Activated CD8-positive, alpha-beta T cell treated with anti-CD3 and anti-CD28 coated beads, Interleukin-2, amount 10 ng/mL, durations not matched to agents 7 days and 5 days (primary cell): ENCODE measurements at places on chromosomes 6 and 20.

DNA sequence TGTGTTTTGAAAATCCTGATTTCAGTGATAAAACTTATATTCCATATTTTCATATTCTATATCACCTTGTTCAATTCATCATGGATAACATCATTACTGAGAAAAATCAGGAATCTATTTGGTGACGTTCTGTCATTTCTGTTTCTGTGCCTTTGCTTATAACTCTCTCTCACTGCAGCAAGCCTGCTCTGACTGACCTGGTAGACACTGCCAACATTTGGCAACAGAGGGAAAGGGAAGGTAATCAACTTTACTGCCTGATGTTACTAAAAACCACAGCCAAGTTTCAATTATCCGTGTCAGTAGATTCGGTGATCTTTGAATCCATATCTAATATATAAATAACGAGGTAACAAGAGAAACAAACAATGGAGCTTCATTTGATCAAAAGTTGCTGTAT is 501.9 kb downstream of the LMBRD1 start:
- H3K27ac ChIP-seq: no peak overlapping the region
- no peaks in the 10 kb centered on the region for H3K27me3 ChIP-seq
- H3K4me3 ChIP-seq: no peak overlapping the region
- H3K36me3 ChIP-seq: no peaks in the 10 kb centered on the region

DNA sequence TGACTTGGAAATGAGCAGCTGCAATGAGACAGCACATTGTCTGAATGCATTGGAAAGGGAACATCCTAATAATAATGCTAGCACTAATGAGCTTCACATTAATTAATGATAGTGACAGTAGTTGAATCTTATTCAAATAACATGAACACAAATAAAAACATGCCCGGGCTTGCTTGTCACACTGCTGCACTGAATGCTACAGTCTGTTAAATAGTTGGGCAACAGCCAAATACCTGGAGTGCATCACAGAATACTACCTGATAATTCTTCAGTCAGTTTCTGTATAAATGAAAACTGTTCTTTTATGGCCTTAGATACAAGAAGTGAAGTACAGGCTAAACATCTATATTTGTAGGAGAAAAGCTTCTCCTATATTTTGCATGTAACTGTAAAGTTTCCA is 458.7 kb downstream of the RNF144B start:
- no peak overlapping the region for H3K27ac ChIP-seq
- no peak overlapping the region for H3K4me3 ChIP-seq
- no peaks in the 10 kb centered on the region for H3K4me1 ChIP-seq
- no peak for DNase-seq

DNA sequence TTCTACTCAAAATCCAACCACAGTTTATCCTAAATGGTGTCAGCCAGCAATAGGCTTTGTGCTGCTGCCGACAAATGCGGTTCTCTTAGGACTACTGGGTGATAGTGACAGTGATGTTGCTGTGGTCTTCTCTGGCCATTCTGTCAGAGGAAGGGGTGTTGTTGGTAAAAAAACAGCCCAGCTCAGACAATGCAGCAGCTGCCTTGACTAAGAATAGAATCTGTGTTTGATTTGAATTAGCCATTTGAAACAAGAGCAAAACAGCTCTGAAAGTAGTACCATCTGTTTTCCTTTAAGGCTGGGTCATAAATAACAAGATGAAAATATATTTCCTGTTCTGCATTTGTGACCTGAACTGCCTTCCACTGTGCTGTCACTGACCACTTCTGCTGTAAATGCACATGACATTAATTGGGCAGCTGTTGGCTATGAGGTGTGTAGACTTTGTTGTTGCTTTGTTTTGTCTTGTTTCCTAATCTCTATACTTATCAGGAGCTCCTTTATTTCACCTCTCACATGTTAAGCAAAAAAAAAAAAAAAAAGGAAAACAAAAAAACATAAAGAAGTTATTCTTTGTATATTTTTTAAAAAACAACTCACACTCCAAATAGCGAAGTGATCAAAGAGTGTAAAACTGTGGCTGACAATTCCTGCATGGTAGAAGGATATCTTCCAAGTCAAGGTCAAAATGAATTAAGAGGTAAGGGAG is 497.8 kb upstream of the ARID1B start:
- no peak overlapping the region for H3K4me3 ChIP-seq
- no peak for DNase-seq
- no peaks in the 10 kb centered on the region for H3K4me1 ChIP-seq
- H3K36me3 ChIP-seq: no peaks in the 10 kb centered on the region
- no peak overlapping the region for H3K27ac ChIP-seq
- peaks cover 3% of the 10 kb centered on the region for H3K27me3 ChIP-seq

- H3K27ac ChIP-seq: no peak overlapping the region
- H3K27me3 ChIP-seq: no peaks in the 10 kb centered on the region
- DNase-seq: no peak
- H3K4me1 ChIP-seq: no peaks in the 10 kb centered on the region
These were observed 344.9 kb downstream of the SMOC2 start for GRCh38 chr6:168785720-168786511.

DNA sequence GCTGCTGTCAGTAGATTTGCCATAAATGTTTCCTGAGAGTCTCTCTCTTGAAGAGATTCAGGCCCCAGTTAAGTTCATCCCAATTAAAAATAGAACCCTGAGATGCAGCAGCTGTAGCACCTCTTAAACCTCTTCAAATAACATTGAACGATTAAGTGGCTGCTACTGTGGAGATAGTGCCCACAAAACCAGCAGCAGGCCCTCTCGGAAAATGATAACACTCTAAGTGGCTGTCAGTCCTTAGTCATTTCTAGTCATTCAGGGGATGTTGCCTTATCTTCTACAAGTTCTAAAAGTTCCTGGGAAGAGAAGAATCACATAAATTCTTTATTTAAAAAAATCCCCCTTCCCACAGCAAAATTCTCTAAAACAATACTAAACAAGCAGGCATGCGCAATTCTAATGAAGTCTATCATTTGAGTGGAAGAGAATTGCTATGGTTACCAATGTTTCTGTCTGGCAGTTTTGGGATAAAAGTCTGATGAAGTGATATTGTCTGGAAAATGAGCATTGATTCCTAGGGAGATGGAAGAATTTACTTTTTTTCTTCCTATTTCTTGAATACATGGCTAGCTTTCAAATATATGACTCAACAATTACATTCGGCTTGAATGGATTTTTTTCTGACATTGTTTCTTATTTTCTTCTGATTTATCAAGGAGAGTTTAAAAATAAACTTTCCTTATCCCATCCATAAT is 131.9 kb downstream of the TRMT11 start:
- H3K36me3 ChIP-seq: no peaks in the 10 kb centered on the region
- H3K27ac ChIP-seq: no peak overlapping the region
- no peak for DNase-seq
- no peak overlapping the region for H3K4me3 ChIP-seq
- H3K4me1 ChIP-seq: no peaks in the 10 kb centered on the region

DNA sequence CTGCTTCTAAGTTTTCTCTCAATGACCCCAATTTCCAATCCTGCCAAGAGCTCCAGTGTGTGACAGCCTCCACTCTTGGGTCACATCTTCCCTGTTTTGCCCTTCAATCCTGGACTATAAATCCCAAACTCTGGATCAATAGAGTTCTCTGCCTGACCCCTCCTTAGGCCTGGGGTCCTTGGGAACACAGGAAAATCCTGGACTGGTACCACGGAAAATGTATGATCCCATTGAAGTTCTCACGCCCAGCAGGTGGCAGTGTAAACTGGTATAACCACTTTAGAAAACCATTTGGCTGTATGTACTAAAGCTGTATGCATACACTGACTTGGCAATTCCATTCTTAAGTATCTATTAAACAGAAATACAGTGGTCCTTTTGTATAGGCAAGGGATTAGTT is 98.0 kb downstream of the SNAP25 start:
- DNase-seq: no peak
- H3K4me1 ChIP-seq: peaks cover 3% of the 10 kb centered on the region
- H3K27ac ChIP-seq: no peak overlapping the region
- H3K4me3 ChIP-seq: no peak overlapping the region

- H3K27me3 ChIP-seq: peaks cover 2% of the 10 kb centered on the region
- no peak overlapping the region for H3K4me3 ChIP-seq
- H3K4me1 ChIP-seq: no peaks in the 10 kb centered on the region
- no peak overlapping the region for H3K27ac ChIP-seq
These were observed 26.7 kb downstream of the SLC52A3 start for GRCh38 chr20:741620-742019.

- peak overlapping the region; percentile 99 for H3K27ac ChIP-seq
- H3K4me1 ChIP-seq: peaks cover 37% of the 10 kb centered on the region
- H3K4me3 ChIP-seq: peak overlapping the region; percentile 78
- DNase-seq: no peak
These were observed 50.0 kb upstream of the EZR start for GRCh38 chr6:158868890-158869825.

DNA sequence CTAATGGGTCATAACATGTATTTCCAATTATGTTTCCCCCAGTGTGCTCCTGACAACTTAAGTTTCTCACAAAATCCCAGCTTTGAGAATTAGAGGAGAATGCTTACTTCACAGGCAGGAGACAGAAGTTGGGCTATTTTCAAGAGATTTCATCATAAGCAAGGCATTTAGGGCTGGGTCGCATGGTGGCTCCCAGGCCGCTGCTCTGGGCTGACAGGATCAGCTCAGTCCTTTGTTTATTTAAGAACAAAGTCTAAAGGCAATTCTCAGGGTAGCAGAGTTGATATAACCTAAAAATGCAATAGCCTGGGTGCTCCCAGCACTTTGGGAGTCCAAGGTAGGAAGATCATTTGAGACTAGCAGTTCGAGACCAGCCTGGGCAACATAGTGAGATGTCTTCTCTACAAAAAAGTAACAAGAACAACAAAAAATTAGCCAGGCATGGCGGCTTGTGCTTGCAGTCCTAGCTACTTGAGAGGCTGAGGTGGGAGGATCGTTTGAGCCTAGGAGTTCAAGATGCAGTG is 10.9 kb downstream of the FOXQ1 start:
- H3K36me3 ChIP-seq: no peaks in the 10 kb centered on the region
- H3K27me3 ChIP-seq: peaks cover 30% of the 10 kb centered on the region
- DNase-seq: no peak
- no peak overlapping the region for H3K27ac ChIP-seq
- no peaks in the 10 kb centered on the region for H3K4me1 ChIP-seq

- no peak overlapping the region for H3K27ac ChIP-seq
- no peak overlapping the region for H3K4me3 ChIP-seq
These were observed 1243.1 kb upstream of the ADGRB3 start for GRCh38 chr6:67391955-67392354.

GRCh38 chr20:34293589-34293988 is 9.6 kb downstream of the AHCY start:
- H3K4me1 ChIP-seq: no peaks in the 10 kb centered on the region
- H3K27me3 ChIP-seq: no peaks in the 10 kb centered on the region
- no peak overlapping the region for H3K4me3 ChIP-seq
- no peak overlapping the region for H3K27ac ChIP-seq

DNA sequence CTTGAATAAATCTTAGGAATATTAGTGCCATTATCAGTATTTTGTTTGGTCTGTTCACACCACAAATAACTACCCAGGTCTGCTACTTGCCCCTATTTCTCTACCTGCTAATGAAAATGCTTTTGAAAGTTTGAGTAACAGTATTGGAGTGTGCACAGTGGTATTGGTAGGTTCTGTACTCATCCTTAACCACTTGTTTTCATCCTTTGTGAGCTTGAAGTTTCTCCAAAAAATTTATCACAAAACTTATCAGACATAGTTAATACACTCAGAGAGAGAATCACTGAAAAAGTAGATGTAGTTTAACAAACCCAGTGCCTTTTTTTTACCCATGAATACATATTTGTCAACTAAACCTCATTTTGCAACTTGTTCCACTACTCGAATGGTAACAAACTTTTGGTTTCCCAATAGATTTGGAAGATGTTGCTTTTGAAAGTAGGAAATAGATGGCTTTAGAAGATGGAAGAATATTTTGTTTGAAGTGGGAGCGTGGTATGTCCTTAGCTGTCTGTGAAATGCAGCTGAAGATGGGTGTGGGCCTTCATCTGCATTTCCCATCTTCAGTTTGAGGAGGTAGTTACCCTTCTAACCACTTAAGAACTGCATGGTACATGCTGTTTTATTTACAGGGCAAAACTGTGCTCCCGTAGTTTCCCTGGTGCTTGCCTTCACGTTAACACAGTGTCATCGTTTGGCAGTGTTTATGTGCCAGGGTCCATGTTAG is 9.0 kb downstream of the PTPN1 start:
- H3K27ac ChIP-seq: peak overlapping the region; percentile 90
- DNase-seq: peak; percentile 49
- H3K4me3 ChIP-seq: peak overlapping the region; percentile 75
- H3K27me3 ChIP-seq: no peaks in the 10 kb centered on the region
- H3K36me3 ChIP-seq: peaks cover 67% of the 10 kb centered on the region
- peaks cover 94% of the 10 kb centered on the region for H3K4me1 ChIP-seq

- DNase-seq: no peak
- no peak overlapping the region for H3K4me3 ChIP-seq
These were observed 78.8 kb downstream of the TAF4 start for GRCh38 chr20:61986762-61987321.

GRCh38 chr6:114955363-114955762 is 612.5 kb upstream of the HS3ST5 start:
- H3K27me3 ChIP-seq: no peaks in the 10 kb centered on the region
- no peak for DNase-seq
- H3K36me3 ChIP-seq: no peaks in the 10 kb centered on the region
- H3K4me3 ChIP-seq: no peak overlapping the region

- H3K4me1 ChIP-seq: peaks cover 25% of the 10 kb centered on the region
- no peak overlapping the region for H3K27ac ChIP-seq
- DNase-seq: no peak
- no peaks in the 10 kb centered on the region for H3K27me3 ChIP-seq
These were observed 201.8 kb downstream of the ARID1B start for GRCh38 chr6:156978948-156979347.

GRCh38 chr6:163777716-163778115 is 363.2 kb downstream of the QKI start:
- H3K4me3 ChIP-seq: no peak overlapping the region
- no peak for DNase-seq
- no peak overlapping the region for H3K27ac ChIP-seq
- peaks cover 4% of the 10 kb centered on the region for H3K27me3 ChIP-seq
- peaks cover 5% of the 10 kb centered on the region for H3K4me1 ChIP-seq

GRCh38 chr6:2978923-2979322 is 7.6 kb upstream of the SERPINB6 start:
- H3K36me3 ChIP-seq: peaks cover under 1% of the 10 kb centered on the region
- no peak overlapping the region for H3K27ac ChIP-seq
- no peak for DNase-seq
- H3K4me3 ChIP-seq: no peak overlapping the region
- peaks cover 27% of the 10 kb centered on the region for H3K27me3 ChIP-seq

- H3K4me3 ChIP-seq: no peak overlapping the region
- no peak overlapping the region for H3K27ac ChIP-seq
- no peak for DNase-seq
- H3K4me1 ChIP-seq: no peaks in the 10 kb centered on the region
These were observed 158.9 kb downstream of the TBXT start for GRCh38 chr6:166008441-166009369.
